ENCODE measurements at places on chromosomes 3 and 15.

GRCh38 chr15:34102175-34102925, 467 bp downstream of the PGBD4 start:
- no peak for DNase-seq

DNA sequence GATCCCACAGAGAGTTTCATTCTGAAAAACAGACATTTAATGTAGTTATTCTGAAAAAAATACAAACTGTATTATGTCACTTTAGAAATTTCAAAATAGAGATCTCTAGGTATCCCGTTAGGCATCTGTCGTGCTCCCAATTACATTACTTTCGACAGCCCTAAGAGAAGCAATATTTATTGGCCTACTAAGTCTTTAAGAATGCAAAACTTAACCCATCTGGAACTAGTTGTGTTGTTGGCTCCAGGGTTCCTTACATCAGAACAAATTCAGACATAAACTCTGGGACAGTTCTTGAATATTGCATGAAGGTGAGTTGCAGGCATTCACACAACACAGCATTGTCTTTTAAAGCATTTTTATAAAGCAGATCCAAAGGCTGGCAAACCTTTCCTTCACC, 498.4 kb downstream of the FHIT start:
- DNase-seq, result no peak

GRCh38 chr3:106025151-106025722, 156.4 kb upstream of the CBLB start:
- DNase-seq, result peak; percentile 75

DNA sequence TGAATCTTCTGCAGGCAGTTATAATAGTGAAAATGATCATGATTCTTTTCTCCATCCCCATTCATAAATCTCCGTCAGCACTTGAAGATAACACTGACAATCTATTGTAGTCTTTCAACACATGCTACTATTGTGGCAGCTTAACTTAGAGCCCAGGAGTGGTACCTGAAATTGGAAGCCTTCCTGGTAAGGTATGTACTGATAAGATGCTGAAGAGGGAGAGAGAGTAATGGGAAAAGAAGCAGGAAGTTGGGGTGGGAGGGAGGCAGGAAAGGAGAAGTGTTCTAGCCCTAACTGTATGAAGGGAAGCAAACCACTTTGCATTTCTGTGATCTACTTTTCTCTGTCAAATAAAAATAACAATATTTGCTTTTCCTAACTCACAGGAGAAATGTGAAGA, 197.4 kb upstream of the RORA start:
- no peak for DNase-seq

DNA sequence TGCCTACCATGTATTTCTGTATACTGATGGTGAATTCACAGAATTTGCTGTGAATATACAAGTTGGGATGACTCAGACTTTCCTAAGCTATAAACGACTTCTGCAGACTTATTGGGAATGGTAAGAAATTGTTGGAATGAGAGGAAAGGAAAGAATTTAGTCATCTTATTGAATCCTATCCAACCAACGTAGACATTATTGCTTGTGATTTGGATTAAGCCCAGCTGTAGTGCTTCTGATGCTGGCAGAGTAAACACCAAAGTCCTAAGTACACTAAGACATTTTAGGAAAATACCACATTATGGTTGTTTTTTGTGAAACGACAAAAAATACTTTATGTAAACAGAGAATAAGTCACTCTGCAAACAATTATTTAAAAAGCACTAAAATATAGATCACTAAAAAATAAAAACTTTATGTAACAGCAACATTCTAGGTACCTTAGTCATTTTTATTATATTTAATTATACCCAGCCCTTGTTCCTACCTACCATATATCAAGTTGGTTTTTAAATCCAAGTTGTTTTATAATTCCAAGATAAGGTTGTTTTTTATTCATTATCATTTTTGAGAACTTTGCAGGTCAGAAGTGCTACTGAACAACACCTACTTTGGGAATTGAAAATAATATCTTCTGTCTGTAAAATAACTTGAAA, 99.2 kb upstream of the MLF1 start:
- DNase-seq, result no peak

DNA sequence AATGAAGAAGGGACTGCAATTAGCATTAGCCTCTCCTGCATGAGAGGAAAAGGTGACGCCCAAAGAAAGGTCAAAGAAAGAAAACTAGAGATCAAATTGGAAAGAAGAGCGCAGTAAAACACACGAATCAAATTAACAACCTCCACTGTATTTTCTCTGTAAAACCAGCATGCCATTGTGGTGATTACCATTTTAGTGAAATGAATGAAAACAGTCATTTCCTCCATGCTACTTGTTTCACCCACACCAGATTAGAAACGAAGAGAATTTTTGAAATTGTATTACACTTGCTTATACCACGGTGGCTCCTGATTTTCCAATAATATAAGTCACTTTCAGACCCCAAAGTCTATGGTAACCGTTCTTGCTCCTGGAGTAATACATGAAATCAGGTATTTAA, 71.6 kb downstream of the SUMF1 start:
- DNase-seq, result no peak

DNA sequence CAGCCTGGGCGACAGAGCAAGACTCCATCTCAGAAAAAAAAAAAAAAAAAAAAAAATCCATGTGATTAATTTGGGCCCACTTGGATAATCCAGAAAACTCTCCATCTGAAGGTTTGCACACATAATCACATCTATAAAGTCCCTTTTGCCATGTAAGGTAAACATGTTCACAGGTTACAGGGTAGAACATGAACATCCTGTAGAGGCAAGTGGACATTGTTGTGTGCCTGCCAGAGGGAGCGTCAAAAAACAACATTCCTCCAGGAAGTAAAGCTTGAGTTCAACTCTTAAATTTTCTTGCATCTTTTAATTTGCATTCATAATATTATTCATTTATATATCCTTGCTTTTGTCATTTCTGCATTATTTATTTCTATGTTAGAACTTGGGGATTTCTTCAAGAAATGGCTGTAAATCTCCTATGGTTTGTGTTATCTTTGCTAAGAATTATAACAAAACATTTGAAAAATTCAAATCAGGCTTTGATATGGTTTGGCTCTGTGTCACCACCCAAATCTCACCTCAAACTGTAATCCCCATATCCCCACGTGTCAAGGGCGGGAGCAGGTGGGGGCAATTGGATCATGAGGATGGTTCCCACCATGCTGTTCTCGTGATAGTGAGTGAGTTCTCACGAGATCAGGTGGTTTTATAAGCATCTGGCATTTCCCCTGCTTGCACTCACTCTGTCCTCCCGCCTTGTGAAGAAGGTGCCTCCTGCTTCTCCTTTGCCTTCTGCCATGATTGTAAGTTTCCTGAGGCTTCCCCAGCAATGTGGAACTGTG, 11.3 kb upstream of the TTBK2 start:
- DNase-seq, result no peak

GRCh38 chr3:27488821-27489220, 4.6 kb upstream of the SLC4A7 start:
- no peak for DNase-seq

- no peak for DNase-seq
These were observed 632.7 kb downstream of the CADM2 start for GRCh38 chr3:85591451-85591850.

- no peak for DNase-seq
These were observed at the start of gene PAQR5 for GRCh38 chr15:69298697-69299441. Gene PAQR5 (plus strand): TSS chr15:69298912. CDS start chr15:69360081, 61,169 bp downstream.

DNA sequence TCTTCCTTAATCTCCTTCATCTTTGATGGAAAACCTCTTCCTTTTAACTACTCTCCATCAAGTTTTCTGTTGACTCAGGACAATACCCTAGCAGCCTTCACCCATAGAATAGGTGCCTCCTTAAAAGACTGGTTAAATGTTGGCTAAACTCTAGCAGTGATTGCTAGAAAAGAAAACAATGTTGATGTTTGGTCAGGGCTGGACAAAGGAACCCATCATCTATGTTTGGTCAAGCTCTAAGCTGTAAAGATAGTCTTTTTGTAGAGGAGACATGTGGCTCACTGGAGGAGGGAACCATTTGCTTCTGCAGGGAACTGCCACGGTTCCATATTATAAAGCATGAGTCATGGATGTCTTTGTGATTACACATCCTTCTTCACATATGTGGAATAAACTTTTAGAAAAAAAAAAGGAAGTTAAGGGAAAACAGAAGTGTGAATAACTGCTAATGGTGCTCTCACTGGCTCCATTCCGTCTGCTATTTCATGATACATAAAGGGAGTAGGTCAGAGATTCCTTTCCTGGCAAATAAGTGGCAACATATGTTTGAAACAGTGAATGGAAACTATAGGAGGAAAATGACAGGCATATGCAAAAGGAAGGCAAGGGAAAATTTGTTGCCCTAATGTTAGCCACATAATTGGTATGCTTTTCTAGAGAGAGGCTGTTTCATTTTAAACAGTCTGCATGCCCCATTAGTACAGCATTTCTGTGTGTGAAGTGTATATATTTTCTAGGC, 78.2 kb downstream of the CMSS1 start:
- DNase-seq, result no peak

- no peak for DNase-seq
These were observed 7.5 kb downstream of the GOLIM4 start for GRCh38 chr3:168088106-168088720.

DNA sequence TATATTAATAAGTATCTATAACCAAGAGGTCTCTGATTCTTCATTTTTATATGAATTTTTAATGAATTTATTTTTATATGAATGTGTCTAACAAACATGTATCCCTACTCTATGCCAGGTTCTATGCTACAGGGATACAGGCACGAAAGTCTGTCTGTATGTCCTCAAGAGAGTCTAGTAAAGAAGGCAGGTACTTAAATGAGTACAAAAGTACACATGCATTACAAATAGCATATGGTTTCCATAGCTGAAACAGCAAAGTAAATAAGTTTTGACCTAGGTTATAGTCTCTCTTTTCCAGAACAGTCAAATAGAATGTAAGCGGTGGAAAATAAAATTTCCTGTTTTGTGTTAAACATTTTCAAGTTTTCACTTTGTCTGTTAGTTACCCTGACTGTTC, 13.3 kb upstream of the ABHD10 start:
- no peak for DNase-seq

DNA sequence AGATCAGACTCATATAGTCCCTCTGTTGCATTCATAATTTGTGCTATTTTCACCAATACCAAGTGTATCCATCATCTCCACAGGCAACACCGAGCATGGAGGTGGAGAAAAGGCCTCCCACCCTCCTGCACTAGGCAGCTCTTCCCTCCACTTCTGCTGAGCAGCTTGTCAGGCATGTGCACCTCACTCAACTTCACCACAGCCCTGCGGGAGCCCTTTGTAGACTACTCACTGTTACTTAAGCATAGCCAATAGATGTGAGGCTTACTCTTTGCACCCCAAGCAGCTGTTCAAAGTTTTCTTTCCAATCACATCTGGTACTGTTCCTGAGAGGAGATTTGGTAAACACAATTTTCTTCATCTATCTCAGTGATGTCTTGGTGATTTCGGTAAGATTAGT, 16.9 kb upstream of the GUCA1C start:
- no peak for DNase-seq

- no peak for DNase-seq
These were observed 25.4 kb downstream of the KLHL25 start for GRCh38 chr15:85769182-85769900.

GRCh38 chr15:80588801-80589200, 106.3 kb upstream of the ABHD17C start:
- no peak for DNase-seq

- no peak for DNase-seq
These were observed 42.7 kb downstream of the DUT start for GRCh38 chr15:48373821-48374451.

DNA sequence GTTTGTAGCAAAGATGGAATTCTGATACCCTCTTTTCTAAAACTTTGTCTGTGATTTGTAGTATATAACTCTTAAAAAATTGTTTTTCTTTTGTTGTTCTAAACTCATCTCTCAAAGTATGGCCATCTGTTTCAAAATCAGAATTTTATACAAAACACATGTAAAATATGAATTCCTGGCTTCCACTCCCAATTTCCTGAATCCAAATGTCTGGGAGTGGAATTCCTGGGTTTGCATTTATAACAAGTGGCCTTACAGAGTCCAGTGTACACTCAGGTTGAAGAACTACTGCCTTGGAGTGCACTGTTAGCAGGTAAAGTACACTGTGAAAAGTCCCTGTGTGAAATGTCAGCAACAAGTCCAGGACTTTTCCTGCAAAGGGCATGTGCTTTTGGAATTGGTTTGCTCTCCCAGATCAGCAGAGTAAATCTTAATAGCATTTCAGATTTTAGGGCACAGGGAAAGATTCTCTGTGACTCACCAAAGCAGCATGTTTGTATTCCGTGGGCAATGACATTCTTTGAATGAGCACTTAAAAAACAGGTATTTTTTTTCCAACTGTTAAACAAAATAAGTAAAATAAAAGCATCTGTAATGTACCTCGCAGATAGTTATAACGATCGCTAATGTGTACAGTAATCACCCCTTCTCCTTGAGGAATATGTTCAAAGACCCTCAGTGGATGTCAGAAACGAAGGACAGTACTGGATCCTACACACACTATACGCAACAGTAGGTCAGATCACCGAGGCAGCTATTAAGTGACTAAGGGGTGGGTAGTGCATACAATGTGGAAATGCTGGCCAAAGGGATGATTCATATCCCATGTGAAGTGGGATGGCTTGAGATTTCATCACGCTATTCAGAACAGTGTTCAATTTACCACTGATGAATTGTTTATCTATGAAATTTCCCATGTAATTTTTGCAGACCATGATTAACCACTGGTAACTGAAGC, 2.0 kb upstream of the CLDN16 start:
- DNase-seq, result no peak

DNA sequence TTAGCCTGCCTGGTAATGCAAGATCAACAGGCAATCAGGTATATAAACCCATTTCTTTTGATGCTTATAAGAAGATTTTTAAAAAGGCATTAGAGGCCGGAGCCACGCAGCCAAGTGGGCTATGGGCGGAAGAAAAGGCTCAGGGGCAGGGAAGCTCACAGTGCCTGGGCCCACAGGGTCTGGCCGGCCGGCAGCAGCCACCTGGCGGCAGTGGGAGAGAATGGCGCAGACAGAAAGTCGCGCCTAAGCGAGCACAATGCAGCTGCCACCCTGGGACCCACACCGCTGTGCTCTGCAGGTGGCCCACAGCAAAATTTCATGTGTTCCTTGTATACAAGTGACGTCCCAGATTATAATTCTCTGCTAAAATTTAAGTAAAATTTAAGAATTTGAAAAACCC, 448.6 kb upstream of the RASGRP1 start:
- DNase-seq, result no peak

Measured in NCI-H2081 treated with DMSO at 0.1 percent for 48 hours (cell line).